H4 (cell line): ENCODE measurements at places on chromosomes 11 and 22.
A peak's percentile ranks its signal among the peaks of the same experiment; 100 is the strongest.

GRCh38 chr22:33321466-33321865, 263.3 kb upstream of the SYN3 start:
- DNase-seq, result no peak

- no peak for DNase-seq
Measured at GRCh38 chr11:126723665-126724045, 276.9 kb downstream of the KIRREL3 start.

DNA sequence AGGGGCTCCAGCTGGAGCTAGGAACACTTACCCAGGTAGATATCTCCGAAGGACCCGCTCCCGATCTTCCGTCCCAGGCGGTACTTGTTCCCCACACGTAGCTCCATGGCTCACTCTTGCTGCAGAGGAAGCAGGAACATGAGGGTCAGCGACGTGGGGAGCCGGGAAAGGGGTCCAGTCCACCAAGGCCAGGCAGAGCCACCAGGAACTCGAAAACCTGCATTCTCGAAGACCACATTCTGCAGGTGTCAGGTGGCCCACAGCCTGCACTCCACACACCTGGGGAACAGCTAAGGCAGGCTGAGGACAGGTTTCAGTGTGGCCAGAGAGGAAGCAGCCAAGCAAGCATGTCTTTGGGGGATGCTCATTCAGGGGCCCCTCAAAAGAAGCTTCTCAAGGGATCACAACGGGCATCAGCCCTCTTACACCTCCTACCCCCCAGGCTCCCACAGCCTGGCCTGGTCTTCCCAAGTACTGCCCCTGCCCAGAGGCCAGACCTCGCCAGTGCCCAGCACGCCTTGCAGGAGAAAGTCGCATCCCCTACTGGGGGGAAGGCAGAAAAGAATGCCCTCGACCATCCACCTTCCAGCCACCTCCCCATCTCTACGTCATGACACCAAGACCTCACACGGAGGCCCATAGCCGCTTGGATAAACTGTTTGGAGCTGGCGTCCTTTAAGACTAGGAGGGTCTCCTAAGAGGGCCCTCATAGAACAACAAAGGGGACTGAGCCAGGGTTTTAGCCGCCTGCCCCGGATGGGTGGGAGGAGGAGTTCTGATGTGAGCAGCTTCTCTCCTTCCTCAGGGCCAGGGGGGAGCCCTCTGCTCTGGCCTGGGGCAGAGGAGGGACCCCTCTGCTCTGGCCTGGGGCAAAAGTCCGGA, 2.9 kb downstream of the CSNK1E start:
- peak; percentile 36 for DNase-seq

DNA sequence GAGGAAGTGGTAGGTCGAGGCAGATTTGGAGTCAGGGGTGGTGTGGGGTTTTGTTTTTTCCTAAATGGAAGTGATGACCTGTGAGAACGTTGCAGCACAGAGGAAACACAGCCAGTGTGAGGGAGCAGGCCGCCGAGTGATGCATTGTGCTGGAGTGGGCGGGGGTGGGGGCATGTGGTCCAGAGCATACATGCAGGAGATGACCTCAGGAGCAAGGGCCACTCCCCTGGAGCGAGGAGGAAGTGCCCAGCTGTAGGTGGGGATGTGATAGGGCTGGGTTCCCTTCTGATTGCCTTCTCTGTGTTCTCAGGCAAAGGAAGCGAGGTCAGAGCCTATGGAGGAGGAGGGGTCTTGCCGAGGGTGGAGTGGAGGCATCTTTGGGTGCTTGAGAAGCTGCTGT, 81.4 kb downstream of the PPP6R3 start:
- DNase-seq, result no peak

- peak; percentile 5 for DNase-seq
Measured at GRCh38 chr11:93198215-93198845, 539 bp upstream of the SLC36A4 start.

DNA sequence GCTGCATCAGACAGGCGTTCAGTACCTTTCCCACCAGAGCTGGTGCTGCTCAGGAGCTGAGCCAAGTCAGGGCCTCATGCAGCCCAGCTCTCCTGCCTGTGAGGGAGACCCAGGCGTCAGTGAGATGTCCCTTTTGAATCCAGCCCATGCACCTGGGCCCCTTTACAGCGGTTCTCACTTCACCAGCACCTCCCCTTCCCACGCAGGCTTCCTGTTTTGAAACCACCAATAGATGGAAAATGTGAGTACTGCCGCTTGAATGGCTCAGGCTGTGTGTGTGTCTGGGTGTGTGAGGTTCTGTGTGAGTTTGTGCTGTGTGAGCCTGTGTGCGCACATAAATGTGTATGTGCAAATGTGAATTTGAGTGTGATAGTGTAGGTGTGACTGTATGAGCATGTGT, 88.4 kb downstream of the UBASH3B start:
- no peak for DNase-seq

DNA sequence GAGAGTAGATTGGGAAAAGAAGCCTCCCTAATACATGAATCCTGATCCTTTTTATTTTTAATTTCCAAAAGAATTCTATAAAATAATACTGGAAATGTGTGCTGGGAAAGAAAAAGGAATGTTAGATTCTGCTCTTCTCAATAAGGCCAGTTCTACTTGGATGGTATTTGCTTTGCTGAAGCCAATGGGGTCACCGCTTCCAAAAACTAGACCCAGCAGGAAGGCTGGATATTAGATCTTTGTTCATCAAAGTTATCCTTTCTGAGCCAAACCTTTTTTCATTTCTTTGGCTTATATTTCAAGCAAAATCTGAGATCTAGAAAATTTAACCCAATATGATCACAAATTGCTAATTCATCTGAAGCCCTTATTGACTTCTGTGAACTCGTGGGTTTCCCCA, 41.4 kb downstream of the SCUBE2 start:
- DNase-seq, result no peak

GRCh38 chr22:24950272-24950902, 2.1 kb upstream of the KIAA1671 start:
- peak; percentile 14 for DNase-seq

DNA sequence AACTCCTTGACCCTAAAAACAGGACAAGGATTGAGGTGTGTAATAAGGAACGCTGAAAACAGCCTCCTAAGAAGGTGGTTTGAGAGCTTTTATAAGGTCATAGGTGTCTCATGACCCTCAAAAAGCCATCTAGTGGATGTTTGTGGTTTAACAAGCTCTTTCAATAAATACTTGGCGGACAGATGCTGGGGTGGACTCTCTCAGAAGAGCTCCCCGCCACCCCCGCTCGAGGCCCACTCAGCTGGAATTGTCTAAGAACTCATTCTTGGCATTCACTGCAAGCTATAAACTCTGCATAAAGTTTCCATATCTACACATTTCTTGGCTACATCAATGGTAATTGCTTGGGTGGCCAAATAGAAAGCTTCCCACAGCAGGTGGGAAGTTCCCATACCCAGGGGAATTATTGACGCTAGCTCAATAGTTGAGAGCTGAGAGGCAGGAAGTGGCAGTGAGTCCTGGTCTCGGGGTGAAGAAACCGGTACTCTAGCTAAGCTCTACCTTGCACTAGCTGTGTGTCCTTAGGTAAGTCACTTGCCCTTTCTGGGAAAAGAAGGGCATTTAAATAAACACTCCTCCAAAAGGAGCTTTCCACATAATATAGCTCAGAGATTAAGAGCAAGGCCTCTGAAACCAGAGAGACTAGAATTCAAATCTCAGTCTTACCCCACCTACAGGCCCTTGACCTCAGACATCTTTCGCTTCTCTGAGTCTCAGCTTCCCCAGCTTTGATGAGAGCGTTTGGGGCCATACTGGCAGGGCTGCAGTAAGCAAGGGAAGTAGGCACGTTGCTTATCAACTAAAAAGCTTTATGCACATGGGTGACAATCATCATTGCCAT, 6.4 kb downstream of the MS4A15 start:
- DNase-seq, result no peak

- no peak for DNase-seq
Measured at GRCh38 chr11:46339816-46340215, 7.4 kb upstream of the DGKZ start.

- peak; percentile 24 for DNase-seq
Measured at GRCh38 chr11:62931499-62932278, 10.5 kb upstream of the CHRM1 start.

- no peak for DNase-seq
Measured at GRCh38 chr11:112631333-112631732, 329.9 kb upstream of the NCAM1 start.

DNA sequence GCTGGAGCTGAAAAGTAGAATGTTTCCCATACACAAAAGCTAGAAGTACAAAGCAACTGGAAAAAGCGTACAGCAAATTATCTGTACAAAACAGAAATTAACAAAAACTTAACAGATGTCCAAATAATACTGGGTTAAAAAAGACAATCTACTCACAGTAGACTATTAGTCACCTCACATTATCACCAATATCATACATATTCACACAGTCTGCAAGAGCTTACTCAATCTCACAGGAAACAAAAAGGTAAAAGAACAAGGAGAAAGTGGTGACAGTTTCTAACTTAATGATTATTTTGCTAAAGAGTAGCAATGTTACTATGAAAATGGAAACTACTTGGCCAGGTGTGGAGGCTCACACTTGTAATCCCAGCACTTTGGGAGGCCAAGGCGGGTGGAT, 11.9 kb downstream of the CELF1 start:
- no peak for DNase-seq

- DNase-seq, result no peak
Measured at GRCh38 chr22:28630177-28630574, 49.5 kb downstream of the TTC28 start.

GRCh38 chr11:57322256-57323166, 2.2 kb downstream of the TNKS1BP1 start:
- DNase-seq, result peak; percentile 95

- DNase-seq, result no peak
Measured at GRCh38 chr22:20056696-20057386, 23.2 kb upstream of the DGCR8 start.

DNA sequence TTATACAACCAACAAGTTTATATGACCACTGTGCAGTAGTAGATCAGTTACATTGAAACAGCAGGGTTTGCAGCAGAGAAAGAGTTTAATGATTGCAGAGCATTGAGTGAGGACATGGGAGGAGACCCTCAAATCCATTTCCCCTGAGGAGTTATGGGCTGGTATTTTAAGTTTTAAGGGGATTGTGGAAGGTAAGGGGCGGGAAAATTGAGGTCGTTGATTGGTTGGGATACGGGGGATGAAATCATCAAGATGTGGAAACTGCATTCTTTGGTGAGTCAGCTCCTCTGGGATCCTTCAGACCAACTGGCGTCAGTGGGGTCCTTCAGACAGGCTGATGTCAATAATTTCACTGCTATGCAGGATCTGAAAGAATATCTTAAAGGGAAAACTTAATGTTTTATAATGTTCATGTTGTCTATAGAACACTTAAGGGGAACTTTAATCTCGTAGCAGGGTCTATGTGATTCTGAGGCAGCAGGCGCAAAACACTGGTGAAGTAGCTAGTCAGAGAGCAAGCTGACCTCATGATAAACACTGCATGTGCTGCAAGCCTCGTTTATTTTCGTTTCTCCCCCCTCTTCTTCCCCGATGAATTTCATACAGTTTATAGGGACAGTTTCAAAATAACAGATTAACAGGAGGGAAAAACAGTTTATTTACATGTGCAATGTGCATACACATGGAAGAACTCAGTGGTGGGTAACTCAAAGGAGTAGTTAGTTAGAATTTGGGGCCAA, 17.4 kb upstream of the BACE1-AS start:
- DNase-seq, result peak; percentile 86

GRCh38 chr11:126422446-126422845, 67.0 kb downstream of the ST3GAL4 start:
- no peak for DNase-seq

GRCh38 chr11:133656082-133656635, 123.9 kb upstream of the OPCML start:
- DNase-seq, result peak; percentile 9

GRCh38 chr11:74689666-74690065, 41.6 kb downstream of the CHRDL2 start:
- DNase-seq, result no peak

GRCh38 chr11:35215945-35216344, 77.0 kb downstream of the CD44 start:
- no peak for DNase-seq

DNA sequence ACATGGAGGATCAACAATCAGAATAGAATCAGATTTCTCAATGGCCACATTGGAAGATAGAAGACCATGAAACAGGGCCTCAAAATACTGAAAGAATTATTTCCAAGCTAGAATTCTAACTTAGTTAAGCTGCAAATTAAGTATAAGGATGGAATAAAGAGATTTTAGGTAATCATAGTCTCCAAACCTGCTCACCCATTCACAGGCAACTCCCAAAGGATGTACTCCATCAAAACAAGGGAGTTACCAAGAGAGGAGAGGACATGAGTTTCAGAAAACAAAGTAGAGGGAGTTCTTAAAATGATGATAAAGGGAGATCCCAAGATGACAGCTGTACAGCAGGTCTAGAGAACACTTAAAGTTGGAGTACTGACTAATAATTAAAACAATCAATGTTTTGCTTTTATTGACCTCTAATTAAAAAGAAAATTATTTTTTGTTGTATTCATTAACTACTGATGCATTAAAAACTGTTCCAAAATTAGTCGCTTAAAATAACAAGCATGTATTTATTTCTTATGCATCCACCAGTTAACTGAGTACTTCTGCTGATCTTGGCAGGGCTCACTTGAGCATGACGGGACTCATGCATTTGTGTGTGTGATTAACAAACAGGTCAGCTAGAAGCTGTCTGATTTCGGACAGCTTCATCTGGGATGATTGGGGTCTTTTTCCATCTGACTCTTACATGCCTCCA, 95.6 kb downstream of the CD44 start:
- DNase-seq, result no peak

- no peak for DNase-seq
Measured at GRCh38 chr11:22441831-22442230, 103.7 kb downstream of the SLC17A6 start.

GRCh38 chr11:290621-291231, 1.8 kb downstream of the PGGHG start:
- DNase-seq, result no peak

GRCh38 chr11:33669598-33670249, 30.9 kb downstream of the C11orf91 start:
- no peak for DNase-seq

GRCh38 chr11:124693142-124693541, 19.4 kb downstream of the SPA17 start:
- no peak for DNase-seq

DNA sequence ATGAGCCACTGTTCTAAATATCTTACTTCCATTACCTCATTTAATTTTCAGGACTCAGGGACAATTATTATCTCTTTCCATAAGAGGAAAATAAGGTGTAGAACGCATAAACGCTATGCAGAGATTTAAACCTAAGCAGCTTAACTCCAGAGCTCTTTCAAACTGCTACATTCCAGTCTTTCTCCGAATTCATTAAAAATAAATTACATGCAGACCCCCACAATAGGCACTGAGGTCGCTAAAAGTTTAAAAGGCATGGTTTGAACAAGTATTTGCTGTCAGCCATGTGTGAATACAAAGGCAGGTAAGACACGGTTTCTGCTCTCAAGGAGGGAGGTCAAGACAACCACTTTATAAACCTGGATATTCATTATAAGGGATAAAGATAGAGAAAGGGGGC, 983 bp downstream of the NARS2 start:
- no peak for DNase-seq

GRCh38 chr11:69440876-69441275, 40.6 kb upstream of the LINC01488 start:
- no peak for DNase-seq

GRCh38 chr22:37425800-37426705, 1.2 kb downstream of the ELFN2 start:
- DNase-seq, result peak; percentile 52

- peak; percentile 23 for DNase-seq
Measured at GRCh38 chr22:37186228-37186996, 1.6 kb downstream of the C1QTNF6 start.
